ENCODE measurements at places on chromosomes 1 and 21.

GRCh38 chr1:225857256-225857655, 24.9 kb downstream of the TMEM63A start:
- DNase-seq: no peak

DNA sequence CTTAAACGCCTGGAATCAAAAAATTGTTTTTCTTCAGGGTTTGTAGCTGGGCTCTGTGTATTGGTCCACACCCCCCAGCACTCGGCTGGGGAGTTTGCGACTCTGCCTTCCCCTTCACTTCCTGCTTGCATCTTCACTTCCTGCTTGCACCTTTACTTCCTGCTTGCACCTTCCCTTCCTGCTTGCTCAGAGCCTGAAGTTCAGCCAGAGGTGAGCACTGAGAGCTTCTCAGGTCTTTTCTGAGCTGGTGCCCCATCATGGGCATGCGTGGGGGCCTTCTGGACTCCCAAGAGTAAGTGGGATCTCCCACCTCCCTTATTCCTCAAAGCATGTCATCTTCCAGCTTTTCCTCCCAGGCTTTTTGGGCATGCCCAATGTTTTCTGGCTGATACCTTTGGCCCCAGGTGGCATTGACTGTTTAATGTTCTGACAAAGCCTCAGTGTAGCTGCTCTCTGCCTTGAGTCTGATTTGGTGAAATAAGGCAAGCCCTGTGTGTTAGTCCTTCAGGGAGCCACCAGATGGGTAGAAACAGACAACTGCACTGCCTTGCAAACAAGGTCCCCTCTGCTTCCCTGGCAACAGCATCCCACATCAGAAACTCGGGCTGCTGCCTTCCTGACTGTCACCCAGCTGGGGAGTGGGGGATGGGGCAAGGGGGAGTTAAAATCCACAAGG, 3.5 kb downstream of the KRTAP10-2 start:
- no peak for DNase-seq

DNA sequence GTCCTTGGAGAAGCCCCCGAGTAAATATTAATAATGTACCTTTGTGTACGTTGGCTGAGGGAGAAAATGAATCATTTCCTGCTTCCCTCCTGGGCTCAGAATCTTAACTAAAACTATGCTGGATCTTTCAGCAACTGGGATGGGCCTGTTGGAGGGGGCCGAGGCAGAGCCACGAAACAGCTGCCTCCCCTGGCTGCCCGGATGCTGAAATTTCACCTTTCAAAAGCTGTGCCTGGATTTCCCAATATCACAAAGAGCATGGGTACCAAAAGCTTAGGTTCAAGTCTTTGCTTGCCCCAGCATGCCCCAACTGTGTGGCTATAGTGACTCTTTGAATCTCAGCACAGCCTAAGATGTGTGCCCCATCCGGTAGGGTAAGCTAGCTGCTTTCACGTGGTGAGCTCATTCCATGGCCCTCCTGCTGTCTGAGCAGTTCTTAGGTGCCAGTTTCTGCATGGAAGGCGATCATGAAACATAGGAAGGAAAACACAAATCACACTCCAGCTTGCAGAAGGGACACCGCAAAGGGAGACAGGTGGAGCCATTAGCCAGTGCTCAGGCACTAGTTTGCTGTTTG, 473.5 kb downstream of the PTPRU start:
- no peak for DNase-seq

- no peak for DNase-seq
These were observed 50.5 kb upstream of the LAX1 start for GRCh38 chr1:203714446-203714845.

GRCh38 chr1:65178235-65178634, 30.2 kb downstream of the AK4 start:
- DNase-seq: no peak

DNA sequence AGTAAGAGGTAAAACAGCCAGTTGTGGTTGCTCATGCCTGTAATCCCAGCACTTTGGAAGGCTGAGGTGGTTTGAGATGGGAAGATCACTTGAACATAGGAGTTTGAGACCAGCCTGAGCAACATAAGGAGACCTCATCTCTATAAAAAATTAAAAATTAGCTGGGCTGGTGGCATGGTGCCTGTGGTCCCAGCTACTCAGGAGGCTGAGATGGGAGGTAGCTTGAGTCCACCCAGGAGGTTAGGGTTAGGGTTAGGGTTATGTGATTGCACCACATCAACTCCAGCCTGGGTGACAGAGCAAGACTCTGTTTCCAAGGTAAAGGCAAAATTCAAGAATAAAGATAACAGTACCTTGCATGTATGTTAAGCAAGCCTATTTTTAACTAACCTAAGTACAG, 3.5 kb downstream of the SAMSN1 start:
- DNase-seq: no peak

GRCh38 chr21:35510957-35511695, 462.0 kb upstream of the RUNX1 start:
- peak; percentile 6 for DNase-seq

- no peak for DNase-seq
These were observed 104.6 kb downstream of the LAMC2 start for GRCh38 chr1:183290628-183291027.

- DNase-seq: peak; percentile 3
These were observed 117.5 kb upstream of the HOOK1 start for GRCh38 chr1:59697150-59697800.

- no peak for DNase-seq
These were observed 243.0 kb downstream of the KIF26B start for GRCh38 chr1:245397771-245398170.

- no peak for DNase-seq
These were observed 162.5 kb upstream of the RNPC3 start for GRCh38 chr1:103363008-103363365.

DNA sequence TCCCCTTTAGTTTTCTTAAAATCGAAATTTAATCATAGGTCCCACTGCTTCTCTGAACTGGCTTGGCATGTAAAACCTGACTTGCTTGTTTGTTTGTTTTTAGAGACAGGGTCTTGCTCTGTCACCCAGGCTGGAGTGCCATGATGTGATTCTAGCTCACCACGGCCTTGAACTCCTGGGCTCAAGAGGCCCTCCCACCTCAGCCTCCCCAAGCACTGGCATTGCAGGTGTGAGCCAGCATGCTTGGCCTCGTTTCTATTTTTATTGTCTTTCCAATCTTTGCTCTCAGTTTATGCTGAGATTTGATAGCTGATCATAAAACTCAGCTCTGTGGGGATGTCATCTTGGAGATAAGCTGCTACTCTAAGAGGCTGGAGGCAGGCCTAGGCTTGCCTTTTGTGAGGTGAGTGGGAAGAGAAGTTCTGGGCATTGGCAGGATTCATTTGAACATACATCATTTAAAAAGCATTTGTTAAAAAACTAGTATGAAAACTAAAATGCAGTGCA, 51.5 kb upstream of the GCLM start:
- DNase-seq: no peak

- DNase-seq: no peak
These were observed 1.6 kb downstream of the SLC44A3 start for GRCh38 chr1:94821636-94822305.

- no peak for DNase-seq
These were observed 1.4 kb upstream of the SPRR2E start for GRCh38 chr1:153095764-153096163.

DNA sequence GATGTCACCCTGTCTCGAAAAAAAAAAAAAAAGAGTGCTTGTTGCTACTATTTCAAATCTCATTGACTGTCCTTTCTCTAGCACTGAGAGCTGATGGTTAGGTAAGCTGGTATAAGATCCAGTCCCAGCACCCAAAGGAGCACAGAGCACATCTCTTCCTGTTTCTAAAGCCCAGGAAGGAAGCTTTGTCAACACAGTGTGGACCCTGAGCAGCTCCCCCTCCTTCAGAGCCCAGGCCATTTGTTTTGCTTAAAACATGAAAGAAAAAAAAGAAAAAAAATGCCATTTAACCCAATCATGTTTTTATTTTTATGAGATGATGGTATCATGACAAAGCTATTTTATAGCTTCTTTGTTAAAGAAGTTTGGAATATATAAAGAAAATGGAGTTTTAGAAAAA, 184.1 kb upstream of the DUSP10 start:
- DNase-seq: no peak

- DNase-seq: no peak
These were observed 287.8 kb upstream of the CHRM3 start for GRCh38 chr1:239098400-239099037.

DNA sequence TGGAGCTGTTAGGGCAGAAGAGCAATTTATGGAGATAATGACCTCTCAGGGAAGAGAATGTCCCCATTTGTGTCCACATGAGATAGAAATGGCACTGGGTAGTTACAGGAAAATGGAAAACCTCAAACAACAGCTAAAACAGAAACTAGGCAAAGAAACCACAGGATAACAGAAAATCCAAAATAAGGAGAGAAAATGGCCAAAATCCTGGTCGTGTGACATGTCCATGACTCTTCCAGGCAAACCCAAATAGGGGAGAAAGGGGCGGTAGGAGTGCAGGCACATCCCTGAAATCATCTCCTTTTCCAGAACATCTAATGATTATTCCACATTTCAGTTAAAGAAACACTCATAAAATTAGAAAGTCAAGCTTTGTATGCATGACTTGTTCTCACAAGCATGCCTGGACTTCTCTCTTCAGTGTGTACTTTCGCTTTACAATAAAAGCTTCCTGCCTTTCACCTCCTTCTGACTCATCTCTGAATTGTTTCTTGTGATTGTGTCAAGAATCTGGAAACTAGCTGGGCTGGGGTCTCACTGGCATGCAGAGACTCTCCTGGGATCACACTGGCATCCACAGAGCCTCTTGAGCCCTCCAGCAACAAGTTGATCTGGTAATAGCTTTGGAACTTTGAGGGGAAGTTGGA, 171.4 kb upstream of the ZP4 start:
- DNase-seq: no peak

- no peak for DNase-seq
These were observed 5.3 kb downstream of the PRDM16 start for GRCh38 chr1:3074297-3074741.

GRCh38 chr1:67285780-67286488, 21.7 kb upstream of the IL12RB2 start:
- no peak for DNase-seq

DNA sequence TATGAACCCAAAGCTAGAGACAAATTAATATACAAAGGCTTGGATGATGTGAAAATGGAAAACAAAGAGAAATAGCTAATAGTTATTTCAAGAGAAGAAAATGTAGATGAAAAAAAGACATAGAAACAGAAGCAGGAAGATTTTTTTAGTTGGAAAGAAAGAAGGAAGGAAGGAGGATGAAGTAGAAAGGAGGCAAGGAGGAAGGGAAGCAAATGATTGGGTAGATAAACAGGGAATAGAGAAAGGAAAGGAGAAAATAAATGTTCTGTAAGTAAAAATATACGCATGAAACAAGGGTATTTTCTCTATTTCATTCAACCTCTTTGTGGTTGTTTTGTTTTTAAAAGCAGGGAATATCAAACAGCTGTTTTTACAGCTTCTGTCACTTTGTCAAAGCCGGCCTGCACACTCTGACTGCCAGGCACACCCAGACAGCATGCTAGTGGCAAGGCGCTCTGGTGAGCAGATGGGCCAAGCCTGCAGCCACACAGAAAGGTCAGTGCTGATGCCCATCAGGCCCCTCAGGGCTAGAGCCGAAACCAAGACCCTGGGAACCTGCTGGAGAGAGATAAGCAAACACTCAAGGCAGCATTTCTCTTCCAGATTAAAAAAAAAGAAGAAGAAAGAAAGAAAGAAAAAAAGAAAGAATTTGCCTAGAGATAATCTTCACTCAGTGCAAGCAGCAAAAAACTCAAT, 72.9 kb upstream of the CTTNBP2NL start:
- DNase-seq: no peak

GRCh38 chr1:196661345-196661744, 9.5 kb downstream of the CFH start:
- DNase-seq: no peak

DNA sequence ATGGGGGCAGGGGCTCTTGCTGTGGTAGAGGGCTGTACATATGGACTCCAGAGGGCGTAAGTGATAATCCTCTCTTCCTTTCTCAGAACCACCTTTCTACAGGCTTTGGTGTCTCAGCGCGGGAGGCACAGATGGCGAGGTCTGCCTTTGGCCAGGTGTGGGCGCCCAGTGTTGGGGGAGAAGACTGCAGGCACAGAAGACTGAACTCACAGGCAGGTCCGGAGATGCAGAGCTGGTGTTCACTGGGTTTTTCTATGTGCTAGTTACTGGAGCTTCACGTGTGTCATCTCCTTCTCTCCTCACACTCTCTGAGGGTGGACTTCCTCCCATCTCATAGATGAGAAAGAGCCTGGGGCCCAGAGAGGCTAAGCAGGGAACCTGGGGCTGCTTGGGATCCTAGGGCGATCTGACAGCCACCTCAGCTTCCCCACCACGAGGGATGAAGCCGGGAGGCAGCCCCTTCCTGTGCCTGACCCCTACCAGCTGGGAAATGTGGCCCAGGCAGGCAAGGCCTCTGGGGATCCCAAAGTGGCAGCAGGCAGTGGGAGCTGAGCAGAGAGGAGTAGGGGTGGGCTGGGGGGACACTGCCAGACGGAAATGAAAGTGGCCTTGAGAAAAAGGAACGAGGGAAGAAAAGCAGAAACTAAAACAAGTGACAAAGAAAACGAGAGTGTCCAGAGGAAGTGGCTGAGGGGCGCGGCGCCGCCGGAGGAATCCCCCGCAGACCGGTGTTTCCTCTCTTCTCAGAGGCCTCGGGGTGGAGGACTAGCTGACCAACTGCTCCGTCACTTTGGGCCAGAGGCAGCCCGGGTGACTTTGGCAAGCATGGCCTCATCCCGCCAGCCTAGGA, 191.6 kb downstream of the HIVEP3 start:
- DNase-seq: no peak

DNA sequence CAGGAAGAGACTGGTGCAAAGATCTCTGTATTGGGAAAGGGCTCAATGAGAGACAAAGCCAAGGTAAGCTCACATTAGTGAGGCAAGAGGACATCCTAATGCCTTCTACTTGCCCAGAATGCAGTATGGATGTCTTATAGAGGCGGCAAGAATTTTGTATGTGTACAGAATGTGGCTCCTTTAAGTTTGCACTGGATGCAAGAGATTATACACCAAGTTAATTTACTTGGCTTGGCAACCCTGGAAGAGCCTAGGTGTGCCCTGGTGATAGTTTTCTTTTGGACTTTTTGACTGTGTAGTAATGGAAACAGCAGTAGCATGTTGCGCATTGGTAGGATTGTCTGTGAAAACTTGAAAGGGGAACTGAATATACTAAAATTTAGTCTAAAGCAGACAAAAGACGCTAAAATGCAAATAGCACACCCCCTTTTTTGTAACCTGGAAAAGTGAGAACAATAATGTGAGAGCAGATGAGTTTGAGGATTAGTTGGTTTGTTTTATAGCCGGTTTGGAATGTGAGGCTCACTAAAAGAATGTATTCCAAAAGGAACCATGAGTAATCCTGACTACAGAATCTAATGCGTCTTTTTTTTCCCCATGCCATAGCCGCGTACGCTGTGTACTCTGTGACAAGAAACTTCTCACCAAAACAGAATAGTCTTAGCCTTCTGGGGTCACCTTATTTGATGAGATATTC, 18.1 kb downstream of the KHDRBS1 start:
- DNase-seq: no peak

DNA sequence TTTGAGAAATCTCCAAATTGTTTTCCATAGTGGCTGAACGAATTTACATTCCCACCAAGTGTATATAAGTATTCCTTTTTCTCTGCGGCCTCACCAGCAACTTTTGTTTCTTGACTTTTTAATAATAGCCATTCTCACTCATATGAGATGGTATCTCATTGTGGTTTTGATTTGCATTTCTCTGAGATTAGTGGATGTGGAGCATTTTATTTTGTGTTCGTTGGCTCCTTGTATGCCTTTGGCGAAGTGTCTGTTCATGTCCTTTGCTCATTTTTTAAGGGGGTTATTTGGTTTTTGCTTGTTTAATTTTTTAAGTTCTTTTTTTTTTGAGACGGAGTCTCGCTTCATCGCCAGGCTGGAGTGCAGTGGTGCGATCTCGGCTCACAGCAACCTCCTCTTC, 45.1 kb upstream of the MPC2 start:
- no peak for DNase-seq

- DNase-seq: peak; percentile 49
These were observed 1.5 kb upstream of the COL16A1 start for GRCh38 chr1:31705080-31705866.

All from stimulated activated naive CD4-positive, alpha-beta T cell treated with Interleukin-2 at 50 U/mL for 16 hours (primary cell).